ENCODE measurements at places on chromosomes 2 and 18.
A peak's percentile ranks its signal among the peaks of the same experiment; 100 is the strongest.

DNA sequence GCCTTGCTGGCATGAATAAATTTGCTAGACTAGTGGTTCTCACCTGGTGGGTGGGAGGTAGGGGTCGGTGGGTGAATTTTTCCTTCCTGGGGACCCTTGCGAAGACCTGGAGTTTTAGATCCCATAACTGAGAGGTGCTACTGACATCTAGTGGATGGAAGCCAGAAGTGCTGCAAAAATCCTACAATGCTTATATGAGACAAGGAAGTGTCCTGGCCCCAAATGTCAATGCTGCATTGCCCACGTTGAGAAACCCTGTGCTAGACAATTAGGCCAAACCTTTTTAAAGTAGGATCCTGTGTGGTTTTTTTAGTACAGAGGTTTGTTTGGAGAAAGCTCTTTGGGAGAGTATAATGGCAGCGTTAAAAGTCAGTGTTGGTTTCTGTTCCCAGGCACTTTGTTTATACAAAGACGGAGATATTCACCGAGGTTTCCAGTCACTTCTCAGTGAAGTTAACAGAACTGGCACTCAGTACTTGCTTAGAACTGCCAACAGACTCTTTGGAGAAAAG lies 9.6 kb downstream of the SERPINB8 start:
- DNase-seq: peak; percentile 48

GRCh38 chr18:32424696-32425095 lies 46.0 kb downstream of the GAREM1 start:
- no peak for DNase-seq

- DNase-seq: no peak
These were observed 55.9 kb upstream of the NOL4 start for GRCh38 chr18:34280653-34281052.

- no peak for DNase-seq
These were observed 59.9 kb downstream of the ADI1 start for GRCh38 chr2:3459185-3460015.

DNA sequence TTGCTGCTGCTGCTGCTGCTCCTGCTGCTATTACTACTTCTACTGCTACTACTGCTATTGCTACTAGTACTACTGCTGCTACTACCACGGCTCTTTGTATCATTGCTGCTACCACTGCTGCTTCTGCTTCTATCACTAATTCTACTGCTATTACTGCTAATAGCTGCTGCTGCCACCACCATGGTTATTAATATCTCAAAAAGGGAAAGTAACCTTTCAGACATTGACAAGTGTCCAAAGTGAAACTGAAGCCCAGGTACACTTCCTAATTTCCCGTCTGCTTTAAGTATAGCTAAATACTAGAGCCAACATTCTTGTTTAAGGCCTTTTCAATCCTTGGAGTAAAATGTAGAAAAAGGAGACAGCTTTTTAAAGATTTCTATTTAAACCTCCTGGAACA lies 45.4 kb upstream of the EHBP1 start:
- no peak for DNase-seq

- no peak for DNase-seq
These were observed 22.4 kb upstream of the FEZ2 start for GRCh38 chr2:36620321-36620720.

DNA sequence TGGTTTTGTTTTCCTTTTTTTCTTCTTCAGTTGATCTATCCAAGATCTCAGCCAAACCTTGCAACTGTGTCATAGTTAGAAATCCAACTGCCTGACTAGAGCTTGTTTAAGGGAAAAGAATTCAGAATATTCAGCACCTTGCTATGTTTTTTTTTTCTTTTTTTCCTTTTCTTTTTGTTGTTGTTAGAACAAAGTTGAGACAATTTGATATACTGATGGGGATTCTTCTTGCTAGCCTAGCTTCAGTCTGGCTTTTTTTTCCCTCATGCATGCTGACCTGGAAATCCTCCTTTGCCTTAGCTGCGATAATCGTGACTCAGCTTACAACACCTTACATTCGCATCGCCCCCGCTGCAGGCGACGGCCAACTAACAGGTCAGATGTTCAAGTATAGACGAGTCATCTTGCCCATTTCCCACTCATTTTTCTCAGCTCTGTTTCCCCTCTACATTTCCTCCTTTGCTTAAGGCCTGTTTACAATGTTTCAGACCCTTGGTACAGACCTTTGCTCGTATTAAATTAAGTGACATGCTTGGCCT lies 487.2 kb upstream of the RAB12 start:
- DNase-seq: no peak

DNA sequence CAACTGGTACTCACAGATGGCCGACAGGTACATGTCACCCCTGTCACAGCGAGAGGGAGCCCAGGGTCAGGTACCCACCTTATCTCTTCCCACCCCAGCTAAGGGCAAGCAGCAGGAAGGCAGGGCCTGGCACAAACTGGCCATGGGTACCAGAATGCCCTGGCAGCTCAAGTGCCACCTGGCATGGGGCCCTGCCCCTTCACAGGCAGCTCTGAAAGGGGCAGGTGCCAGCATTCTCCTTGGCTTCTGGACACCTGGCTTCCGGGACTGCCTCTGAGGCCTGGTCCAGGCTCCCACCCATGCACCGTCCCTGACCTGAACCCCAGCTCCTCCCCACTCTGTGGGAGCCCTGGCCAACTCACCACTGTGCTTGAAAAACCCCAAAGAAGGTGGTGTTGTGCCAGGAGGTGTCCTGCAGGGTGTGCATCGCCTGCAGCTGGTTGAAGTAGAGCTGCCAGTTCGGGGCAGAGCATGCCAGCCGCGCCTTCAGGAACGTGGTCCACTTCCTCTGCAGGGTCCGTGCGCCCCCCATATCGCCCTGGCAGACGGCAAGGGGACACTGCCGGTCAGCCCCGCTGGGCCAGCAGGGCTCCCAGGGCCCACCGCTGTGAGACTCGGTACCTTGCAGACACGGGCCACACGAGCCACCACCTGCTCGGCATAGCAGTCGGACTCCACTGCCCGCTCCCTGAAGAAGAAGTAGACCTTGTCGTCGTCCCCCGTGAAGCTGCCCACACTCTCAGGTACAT lies 5.4 kb downstream of the SEMA4C start:
- no peak for DNase-seq

DNA sequence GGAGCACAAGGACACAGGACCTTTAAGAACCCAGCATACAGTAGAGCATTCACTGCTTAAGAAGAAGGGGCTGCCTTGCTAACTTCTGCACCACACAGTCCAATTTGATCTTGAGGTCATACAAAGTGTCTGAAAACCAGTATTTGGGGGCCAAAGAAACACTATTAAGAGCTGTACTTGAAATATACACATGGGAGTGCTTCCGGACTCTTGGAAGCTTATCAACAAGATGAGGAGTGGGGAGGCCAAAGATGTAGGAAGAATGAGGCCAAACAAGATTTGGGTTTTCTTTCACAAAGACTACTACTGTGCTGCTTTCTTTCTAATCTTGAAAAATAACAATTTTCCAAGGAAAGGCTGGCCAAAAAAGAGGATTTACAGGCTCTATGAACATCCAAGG lies 24.8 kb upstream of the MALL start:
- no peak for DNase-seq

GRCh38 chr2:75238670-75239330 lies 39.5 kb upstream of the TACR1 start:
- no peak for DNase-seq

GRCh38 chr18:44915661-44916060 lies 235.0 kb downstream of the SETBP1 start:
- no peak for DNase-seq

DNA sequence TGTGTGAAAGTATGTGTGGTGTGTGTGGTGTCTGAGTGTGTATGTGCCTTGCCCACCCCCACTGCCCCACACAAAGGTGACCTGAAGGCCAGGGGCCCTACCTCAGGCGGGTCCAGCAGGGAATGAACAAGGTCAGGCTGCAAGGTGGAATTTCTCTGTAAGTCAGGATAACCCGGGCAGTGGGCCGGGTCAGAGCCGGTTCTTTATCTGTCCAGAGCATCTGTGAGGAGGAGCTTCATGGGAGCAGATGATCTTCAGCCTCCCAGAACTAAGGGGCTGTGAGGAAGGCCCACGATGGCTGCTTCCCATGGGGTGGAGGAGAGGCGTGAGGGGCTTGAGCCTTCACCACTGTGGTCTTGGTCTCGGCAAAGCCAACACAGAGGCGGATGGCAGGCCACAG lies 150.3 kb downstream of the TFCP2L1 start:
- no peak for DNase-seq
